Fibroblast of villous mesenchyme (primary cell): ENCODE measurements at places on chromosomes 2 and 18. TPM values are rescaled to one million over a fixed set of nuclear protein-coding genes. Genes with fewer than 3 reads are reported as not detected.
A peak's percentile ranks its signal among the peaks of the same experiment; 100 is the strongest.

DNA sequence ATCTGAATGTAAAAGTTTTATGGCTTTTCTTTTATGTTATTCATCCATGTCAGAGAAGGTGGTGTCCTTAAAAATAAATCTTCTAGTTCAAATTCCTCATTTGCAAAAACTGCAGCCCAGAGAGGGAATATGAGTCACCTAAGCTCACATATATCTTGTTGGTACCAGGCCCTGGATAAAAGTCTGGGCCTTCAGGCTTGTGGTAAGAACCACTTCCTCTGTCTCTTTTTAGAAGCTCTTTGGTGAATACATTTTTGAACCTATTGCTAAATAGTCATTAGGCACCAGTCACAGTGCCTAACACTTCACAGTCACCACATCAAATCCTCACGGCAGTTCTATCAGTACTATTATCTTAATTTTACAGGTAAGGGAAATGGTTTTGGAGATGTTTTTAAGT lies 199.2 kb downstream of the KCNS3 start:
- peak; percentile 94 for DNase-seq

DNA sequence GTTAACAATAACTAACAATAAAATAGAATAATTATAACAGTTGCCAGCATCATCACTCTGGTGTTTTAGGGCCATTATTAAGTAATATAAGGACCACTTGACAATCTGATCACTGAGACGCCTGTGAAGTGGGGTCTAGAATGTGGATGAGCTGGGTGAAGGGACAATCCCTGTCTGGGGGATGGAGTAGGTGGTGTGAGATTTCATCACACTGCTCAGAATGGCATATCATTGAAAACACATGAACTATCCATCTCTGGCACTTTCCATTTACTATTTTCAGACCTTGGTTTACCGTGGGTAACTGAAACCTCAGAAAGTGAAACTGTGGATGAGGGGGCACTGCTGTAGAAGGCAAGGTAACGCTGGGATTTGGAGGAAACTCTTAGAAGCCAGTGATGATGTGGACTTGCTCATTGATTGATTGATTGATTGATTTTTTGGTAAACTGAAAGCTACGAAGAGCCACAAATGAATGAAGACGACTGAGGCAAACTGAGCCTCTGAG lies 204.4 kb upstream of the TWIST2 start:
- DNase-seq = no peak

DNA sequence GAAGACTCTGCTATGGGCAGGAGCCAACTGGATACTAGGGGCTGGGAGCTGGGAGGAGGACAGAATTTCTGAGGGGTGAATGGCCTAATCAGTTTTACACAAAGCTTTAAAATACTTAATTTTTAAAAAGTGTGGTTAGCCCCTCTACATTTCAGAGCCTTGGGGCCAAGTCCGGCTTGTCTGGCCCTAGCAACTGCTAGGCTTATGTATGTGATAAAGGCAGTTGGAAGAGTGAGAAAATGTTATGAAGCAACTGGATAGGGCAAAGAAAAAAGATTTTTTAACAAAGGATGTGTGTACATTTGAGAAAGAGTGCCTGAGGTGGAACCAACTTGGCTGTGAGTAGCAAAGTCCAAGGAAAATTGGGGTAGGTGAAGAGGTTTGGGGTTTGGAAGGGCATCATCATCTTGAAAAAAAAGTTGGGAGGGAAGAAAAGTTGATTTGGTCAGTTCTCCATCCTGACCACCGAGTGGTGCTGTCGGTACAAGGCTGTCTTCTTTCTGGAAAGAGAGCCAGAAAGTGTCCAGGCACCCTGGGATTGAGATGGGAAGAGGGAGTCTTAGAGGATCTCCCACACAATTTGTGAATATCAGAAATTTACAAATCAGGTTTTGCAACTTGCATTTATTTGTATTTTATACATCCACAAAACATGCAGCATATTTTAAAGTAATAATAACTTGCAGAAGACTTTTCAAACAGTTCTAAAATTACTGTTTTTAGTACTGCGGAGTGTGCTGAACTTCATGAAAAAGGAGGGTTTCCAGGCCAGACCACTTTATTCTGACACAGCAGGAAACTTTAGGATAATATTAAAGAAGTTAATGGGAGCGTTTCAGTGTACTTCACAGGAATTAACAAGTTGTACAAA lies 10.5 kb upstream of the CDK15 start:
- peak; percentile 70 for DNase-seq

GRCh38 chr2:227079726-227080125 lies 84.3 kb downstream of the COL4A4 start:
- DNase-seq = peak; percentile 1

DNA sequence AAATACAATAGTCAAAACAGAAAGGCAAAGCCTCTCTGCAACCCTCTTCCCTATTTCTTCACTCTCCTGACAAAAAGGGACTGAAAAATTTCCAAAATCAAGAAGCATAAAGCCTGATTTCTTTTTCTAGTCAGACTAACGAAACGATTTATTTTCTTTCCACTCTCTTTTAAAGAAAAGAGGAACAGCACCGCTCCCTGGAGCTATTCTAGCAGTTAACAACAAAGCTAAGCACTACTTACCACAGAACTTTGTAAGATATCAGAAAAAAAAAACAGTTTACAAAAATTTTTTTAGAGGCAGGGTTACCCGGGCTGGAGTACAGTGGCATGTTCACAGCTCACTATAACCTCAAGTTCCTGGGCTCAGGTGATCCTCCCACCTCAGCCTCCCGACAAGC lies 14.4 kb upstream of the FHL2 start:
- DNase-seq = no peak

DNAH6 gene
- total RNA-seq = under 0.01 TPM in 2 replicates

C18orf63 gene
- not detected in 2 replicates for total RNA-seq

STARD6 gene
- 0.43 TPM in 1 of 2 replicates, not detected in the other for total RNA-seq

ASB18 gene
- not detected in 2 replicates for total RNA-seq

VSNL1 gene
- 0.32 and 0.86 TPM in 2 replicates for total RNA-seq

EFR3B gene
- under 0.01 TPM in 2 replicates for total RNA-seq

KLHL14 gene
- total RNA-seq = not detected in 2 replicates
